ENCODE measurements at places on chromosomes 5 and 9. TPM values are rescaled to one million over a fixed set of nuclear protein-coding genes. Genes with fewer than 3 reads are reported as not detected.
A peak's percentile ranks its signal among the peaks of the same experiment; 100 is the strongest.

- H3K27me3 ChIP-seq: peaks cover 57% of the 10 kb centered on the region
- no peaks in the 10 kb centered on the region for H3K36me3 ChIP-seq
- no peak for DNase-seq
- H3K4me3 ChIP-seq: no peak overlapping the region
- no peaks in the 10 kb centered on the region for H3K4me1 ChIP-seq
Observed at GRCh38 chr5:161549106-161549505, 2.6 kb upstream of the GABRB2 start.

- peaks cover 79% of the 10 kb centered on the region for H3K36me3 ChIP-seq
- no peaks in the 10 kb centered on the region for H3K27me3 ChIP-seq
Observed at GRCh38 chr5:1063661-1064382, 48.0 kb downstream of the SLC12A7 start.

DNA sequence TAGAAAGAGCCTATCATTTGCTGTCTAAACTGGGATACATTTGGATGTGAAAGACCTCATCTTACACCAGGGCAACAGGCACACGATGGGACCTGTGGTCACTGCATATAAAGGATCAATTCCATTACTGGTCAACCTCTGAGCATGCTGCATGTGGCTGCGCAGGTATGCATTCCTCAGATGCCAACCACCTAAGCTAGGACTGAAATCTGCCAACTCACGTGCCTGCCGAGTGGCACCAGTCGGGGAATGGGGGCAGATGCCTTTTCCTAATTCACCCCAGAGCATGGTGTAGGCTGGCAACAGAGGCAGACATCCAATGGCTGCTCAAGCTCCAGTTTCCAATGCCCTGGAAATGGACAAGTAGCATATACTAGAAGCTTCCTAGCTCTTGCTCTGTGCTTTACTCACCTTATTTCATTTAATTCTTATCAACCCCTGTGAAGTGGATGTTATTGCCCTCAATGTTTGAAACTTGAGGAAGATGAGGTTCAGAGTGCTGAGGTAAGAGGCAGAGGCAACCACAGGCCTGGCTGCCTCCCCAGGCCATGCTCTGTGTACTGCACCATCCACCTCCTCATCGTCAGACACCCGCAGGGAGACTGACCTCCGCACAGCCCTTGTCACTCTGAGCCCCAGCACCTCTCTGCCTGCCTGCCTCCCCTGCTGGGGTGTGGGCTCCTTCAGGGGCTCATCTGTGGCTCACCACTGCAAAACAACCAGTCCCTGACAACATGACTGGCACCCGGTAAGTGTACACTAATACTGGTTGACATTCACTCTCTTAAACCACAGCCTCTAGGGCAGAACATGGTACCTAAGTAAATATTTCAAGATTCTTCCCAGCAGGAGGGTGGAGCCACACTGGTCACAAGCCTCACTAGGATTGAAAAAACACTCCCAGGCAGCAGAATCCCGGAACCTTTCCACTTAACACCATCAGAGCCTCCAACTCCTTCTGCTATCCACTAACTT, 228.5 kb downstream of the CRB2 start:
- H3K36me3 ChIP-seq: peaks cover 29% of the 10 kb centered on the region
- no peak overlapping the region for H3K27ac ChIP-seq
- H3K4me3 ChIP-seq: no peak overlapping the region
- H3K4me1 ChIP-seq: no peaks in the 10 kb centered on the region
- no peak for DNase-seq

DNA sequence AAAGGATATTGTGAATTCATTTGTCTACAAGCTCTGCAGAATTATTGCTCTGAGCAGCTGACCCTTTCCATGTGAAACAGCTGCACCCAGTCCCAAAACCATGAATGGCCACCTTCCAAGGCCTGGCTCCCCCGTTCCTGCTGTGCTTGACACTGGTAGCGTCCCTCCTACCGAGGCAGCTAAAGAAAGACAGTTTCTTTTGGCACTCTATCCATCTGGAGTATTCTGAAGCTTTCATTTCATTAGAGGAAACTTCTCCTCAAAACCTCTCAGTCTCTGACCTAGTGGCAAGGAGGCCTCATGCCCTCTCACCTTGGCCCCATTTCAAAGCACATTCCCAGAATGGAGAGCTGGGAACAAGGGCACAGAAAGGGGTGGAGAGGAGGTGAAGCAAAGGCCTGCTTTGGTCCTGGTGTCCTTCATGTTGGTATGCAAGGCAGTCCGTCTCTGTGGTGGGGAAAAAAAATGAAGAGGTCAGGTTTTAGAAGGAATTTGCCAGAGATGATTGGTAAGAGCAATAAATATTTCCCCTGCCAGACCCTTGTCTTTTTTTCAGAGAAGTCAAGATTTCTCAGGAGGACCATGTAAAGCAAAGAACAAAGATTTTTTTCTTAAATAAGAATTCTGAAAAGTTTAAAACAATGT, 232.0 kb downstream of the RFK start:
- peak overlapping the region; percentile 20 for H3K27ac ChIP-seq
- H3K4me3 ChIP-seq: no peak overlapping the region
- peaks cover 7% of the 10 kb centered on the region for H3K36me3 ChIP-seq
- H3K4me1 ChIP-seq: peaks cover 23% of the 10 kb centered on the region
- no peaks in the 10 kb centered on the region for H3K27me3 ChIP-seq

DNA sequence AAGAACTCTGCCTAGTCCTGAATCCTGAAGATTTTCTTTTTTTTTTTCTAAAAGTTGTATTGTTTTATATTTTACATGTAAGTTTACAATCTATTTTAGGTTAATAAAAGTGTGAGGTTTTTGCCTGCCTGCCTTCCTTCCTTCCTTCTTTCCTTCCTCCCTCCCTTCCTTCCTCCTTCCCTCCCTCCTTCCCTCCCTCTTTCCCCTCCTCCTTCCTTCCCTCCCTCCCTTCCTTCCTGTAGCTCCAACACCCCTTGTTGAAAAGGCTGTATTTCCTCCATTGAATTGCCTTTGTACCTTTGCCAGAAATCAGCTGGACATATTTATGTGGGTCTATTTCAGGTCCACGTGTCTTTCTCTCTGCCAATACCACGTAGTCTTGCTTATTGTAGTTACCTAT, 46.6 kb downstream of the CACNA1B start:
- no peak overlapping the region for H3K4me3 ChIP-seq
- no peaks in the 10 kb centered on the region for H3K36me3 ChIP-seq
- H3K4me1 ChIP-seq: no peaks in the 10 kb centered on the region
- DNase-seq: no peak
- no peak overlapping the region for H3K27ac ChIP-seq
- H3K27me3 ChIP-seq: no peaks in the 10 kb centered on the region

Gene WNT8A
- not detected for total RNA-seq

GRCh38 chr9:93259490-93260262, 75.7 kb downstream of the WNK2 start:
- no peaks in the 10 kb centered on the region for H3K36me3 ChIP-seq
- DNase-seq: no peak
- no peaks in the 10 kb centered on the region for H3K27me3 ChIP-seq
- H3K4me1 ChIP-seq: no peaks in the 10 kb centered on the region
- no peak overlapping the region for H3K27ac ChIP-seq

DNA sequence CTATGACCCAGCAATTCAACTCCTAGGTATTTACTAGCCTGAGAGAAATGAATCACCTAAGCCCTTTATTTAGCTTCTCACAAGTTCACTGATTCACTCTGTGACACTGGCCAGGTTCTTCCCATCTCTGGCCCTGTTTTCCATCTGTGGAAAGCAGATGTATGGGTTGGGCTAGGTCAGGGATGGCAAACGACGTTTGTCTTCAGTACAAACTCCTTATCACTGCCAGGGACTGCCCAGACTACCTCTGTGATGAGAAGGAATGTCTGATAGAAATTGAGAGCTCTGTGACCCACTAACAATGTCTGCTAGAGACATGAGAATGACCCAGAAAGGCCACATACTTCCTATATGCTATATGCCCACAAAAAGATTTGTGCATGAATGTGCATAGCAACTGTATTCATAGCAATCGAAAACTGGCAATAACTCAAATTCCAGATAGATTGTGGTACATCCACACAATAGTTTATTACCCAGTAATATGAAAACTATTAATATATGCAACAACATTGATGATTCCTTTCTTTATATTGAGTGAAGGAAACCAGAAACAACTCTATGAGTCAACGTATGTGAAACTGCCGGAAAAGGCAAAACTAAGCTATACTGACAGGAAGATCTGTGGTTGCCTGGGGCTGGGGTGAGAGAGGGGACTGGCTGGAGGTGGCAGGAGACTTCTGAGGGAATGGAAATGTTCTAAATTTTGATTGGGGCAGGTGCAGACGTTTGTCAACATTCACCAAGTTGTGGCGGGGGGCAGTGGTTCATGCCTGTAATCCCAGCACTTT, 32.0 kb upstream of the ADAM19 start:
- no peak overlapping the region for H3K27ac ChIP-seq
- no peaks in the 10 kb centered on the region for H3K4me1 ChIP-seq
- no peak overlapping the region for H3K4me3 ChIP-seq
- DNase-seq: no peak
- H3K36me3 ChIP-seq: no peaks in the 10 kb centered on the region

DNA sequence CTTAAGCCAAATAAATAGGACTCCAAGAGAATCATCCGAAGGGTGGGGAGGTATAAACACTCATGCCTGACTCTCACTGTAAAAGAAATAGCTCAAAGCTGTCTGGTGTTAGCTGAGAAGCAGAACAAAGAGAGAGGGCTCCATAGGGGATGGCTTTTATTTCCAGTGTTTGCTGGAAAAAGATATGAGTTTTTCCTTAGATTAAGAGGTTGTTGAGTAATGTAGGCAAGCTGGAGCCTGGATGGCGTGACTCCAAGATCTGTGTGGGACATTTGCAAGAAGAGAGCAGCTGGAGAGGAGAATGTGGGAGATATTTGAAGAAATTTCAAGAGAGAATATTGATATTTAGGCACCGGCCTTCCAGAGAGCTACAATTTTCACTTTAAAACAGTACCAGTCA, 793.7 kb upstream of the RGMB start:
- peak; percentile 40 for DNase-seq
- H3K27me3 ChIP-seq: no peaks in the 10 kb centered on the region
- H3K4me1 ChIP-seq: no peaks in the 10 kb centered on the region

DNA sequence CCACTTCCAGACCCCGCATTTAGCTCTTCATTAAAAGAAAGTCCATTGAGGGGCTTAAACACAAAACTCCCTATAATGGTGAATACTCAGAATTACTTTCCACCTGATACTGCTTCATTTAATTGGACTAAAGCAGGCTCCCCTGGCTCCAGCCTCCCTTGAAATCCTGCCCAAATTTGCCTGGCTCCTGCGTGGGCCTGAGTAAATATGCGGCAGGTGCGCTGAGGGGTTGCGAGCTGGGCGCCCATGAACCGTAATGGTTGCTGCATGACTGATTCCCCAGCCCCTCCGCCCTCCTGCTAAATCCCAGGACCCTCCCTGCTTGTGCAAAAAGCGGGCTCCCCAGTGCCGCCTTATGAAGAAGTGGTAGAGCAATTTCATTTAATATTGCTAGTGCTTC, 639.7 kb downstream of the BNC2 start:
- no peak for DNase-seq
- no peaks in the 10 kb centered on the region for H3K27me3 ChIP-seq
- no peak overlapping the region for H3K27ac ChIP-seq
- H3K4me1 ChIP-seq: peaks cover 2% of the 10 kb centered on the region
- H3K36me3 ChIP-seq: no peaks in the 10 kb centered on the region
- no peak overlapping the region for H3K4me3 ChIP-seq

DNA sequence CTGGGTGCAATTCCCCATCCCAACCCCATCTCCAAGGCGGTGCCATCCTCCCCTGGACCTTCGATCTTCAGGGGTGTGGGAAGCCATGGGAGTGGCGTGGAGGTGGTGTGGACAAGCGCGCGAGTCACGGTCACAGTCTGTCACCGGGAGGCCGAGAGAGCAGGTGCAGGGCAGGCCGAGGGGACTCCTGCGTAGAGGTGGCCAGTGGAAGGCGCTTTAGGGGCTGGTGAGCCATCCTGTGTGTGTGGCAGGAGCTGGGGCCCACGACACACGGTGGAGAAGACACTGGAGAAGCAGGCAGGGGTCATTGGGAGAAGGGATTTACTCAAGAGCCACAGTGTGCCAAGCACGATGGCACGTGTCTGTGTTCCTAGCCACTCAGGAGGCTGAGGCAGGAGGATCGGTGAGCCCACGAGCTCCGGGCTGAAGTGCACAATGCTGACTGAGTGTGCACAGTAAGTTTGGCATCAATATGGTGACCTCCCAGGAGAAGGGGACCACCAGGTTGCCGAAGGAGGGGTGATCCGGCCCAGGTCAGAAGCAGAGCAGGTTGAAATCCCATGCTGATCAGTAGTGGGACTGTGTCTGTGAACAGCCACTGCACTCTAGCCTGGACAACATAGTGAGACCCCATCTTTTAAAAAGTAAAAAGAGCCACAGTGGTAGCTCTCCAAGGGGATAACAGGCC, 145.1 kb upstream of the PHYKPL start:
- H3K27ac ChIP-seq: no peak overlapping the region
- no peaks in the 10 kb centered on the region for H3K27me3 ChIP-seq
- DNase-seq: no peak

DNA sequence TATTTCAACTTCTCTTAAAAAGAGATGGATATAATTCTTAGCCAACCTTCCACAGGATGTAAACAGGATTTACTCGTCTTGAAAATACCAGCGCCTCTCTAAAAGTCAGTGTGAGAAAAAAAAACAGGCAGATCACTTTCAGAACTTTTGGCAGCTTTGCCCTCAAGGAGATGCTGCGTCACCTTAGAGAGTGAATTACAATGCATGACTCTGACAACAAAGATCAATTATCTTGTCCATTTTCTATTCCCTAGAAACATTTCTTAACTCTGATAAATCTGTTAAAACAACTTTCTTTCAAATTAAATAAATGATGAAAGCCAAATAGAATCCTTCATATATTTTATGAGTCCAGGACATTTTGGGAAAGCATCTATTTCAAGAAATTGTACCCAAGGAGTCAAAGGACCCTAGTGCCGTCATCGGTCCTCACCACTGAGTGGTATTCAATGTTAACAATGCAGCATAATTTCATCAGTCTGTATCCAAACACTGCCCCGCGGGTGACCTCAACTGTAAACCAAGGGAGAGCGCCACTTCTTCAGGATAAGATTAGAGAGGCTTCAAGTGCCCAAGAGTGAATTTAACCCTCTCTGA, 536.0 kb downstream of the PDE4D start:
- no peaks in the 10 kb centered on the region for H3K36me3 ChIP-seq
- H3K27ac ChIP-seq: peak overlapping the region; percentile 79
- H3K27me3 ChIP-seq: no peaks in the 10 kb centered on the region
- no peaks in the 10 kb centered on the region for H3K4me1 ChIP-seq
- DNase-seq: peak; percentile 39
- peak overlapping the region; percentile 56 for H3K4me3 ChIP-seq

DNA sequence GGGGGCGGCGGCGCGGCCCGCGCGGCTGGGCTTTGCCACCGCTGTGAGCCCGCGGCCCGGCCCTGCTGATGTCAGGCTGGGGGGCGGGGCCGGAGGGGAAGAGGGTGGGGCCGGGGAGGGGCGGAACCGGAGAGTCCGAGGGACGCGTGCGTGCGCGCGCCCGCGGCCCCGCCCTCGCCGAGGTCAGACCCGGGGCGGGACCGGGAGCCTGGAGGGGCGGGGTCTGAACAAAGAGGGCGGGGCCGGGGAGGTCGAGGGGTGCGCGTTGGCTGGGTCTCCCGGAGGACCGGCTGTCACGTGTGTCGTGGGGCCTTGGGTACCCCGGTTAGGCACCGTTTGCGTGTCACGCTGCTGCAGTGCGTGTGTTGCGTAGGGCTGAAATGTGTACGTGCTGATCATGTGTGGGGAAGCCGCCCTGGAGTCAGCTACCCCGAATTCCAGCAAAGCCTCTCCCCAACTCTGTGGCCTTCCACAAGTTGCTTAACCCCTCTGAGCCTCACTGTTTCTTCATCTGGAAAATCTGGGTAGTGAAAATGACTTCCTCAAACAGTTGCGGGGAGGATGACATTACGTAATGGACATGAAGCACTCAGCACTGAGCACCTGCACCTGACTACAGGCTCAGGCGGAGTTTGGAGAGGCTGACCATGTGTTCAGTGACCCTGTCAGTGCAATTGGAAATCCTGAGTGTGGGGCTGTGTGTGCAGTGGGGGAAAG, at the start of gene RALGDS:
Gene RALGDS (minus strand): TSS at position 43 of the 717 bp plus-strand sequence. CDS start 86 bp downstream, outside the sequence.
- H3K36me3 ChIP-seq: no peaks in the 10 kb centered on the region
- peak within 1 kb of the TSS; percentile 86 for H3K27ac ChIP-seq
- H3K4me1 ChIP-seq: peaks cover 74% of the 10 kb centered on the region
- H3K4me3 ChIP-seq: peak within 1 kb of the TSS; percentile 87
- H3K27me3 ChIP-seq: no peaks in the 10 kb centered on the region
